Cardiac septum (tissue), 1 donor: ENCODE measurements at places on chromosomes 3 and 15. TPM values are rescaled to one million over a fixed set of nuclear protein-coding genes. Genes with fewer than 3 reads are reported as not detected.

DNA sequence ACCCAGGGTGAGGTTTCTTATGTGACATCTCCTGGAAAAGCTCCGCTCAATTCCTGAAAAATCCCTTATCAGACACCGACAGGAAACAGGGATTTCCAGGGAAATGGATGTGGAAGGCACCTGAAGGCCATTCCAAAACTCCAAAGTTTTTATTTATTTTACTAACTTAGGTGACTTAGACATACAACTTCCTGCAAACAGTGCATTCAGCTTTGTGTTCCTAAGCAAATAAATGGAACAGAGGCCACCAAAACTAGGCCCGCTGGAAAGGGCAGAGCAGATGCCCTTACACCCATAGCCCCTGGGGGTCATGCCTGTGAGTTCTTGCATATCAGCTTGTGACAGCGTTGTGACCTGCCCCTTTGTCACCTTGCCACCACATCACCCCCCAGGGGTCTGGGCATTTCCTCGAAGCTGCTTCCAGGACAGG, 239.4 kb downstream of the XXYLT1 start:
- peak; percentile 66 for DNase-seq

- no peak for DNase-seq
Measured at GRCh38 chr15:43896543-43896942, 69.7 kb downstream of the WDR76 start.

GRCh38 chr3:156611870-156612494, 57.1 kb upstream of the SSR3 start:
- no peak for DNase-seq

The CDHR4 gene
- not detected for total RNA-seq

The ZPLD1 gene
- not detected for total RNA-seq

The ZNF662 gene
- 6.6 TPM for total RNA-seq

The DZIP3 gene
- total RNA-seq = 17.7 TPM

The FAM174B gene
- 6.5 TPM for total RNA-seq

The TBC1D5 gene
- total RNA-seq = 25.9 TPM

The INSYN1 gene
- total RNA-seq = 55.3 TPM
